ENCODE measurements at places on chromosomes 2 and 18.

DNA sequence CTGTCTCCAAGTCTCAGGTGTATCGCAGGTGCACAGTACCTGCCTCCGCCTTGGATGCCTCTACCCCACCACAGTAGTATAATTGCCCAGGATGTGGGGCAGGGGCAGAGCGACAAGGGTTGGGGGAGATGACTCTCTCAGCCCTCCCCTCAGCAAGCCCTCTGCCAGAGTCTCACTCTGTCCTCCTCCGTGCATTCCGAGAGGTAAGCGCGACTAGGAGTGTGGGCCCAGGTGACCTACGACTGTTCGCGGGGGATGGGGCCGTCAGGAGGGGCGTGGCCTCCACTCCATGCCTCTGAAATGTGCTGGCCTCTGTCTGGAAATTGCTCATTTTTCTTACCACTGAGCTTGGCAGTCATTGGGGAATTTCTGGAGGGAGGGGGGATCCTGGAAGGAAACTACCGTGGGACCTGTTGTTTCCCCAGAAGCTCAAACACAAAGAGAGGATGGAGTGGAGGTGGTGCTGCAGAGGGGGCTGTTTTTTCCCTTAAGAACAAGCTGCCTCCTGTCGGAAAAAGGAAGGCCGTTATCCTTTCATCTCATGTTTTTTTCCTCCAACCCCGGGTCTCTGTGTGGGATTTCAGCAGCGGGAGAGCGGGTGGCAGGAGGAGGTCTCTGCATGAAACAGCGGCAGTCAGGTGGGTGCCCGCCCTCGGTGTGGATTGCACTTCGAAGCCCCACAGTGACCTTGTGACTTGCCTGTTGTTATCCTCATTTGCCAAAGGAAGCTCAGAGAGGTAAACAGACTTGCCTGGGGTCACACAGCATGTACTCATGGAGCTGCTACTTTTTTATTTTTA lies 13.0 kb upstream of the RALB start:
- DNase-seq, result no peak

GRCh38 chr18:13003466-13003896 lies 12.3 kb downstream of the CEP192 start:
- DNase-seq, result no peak

DNA sequence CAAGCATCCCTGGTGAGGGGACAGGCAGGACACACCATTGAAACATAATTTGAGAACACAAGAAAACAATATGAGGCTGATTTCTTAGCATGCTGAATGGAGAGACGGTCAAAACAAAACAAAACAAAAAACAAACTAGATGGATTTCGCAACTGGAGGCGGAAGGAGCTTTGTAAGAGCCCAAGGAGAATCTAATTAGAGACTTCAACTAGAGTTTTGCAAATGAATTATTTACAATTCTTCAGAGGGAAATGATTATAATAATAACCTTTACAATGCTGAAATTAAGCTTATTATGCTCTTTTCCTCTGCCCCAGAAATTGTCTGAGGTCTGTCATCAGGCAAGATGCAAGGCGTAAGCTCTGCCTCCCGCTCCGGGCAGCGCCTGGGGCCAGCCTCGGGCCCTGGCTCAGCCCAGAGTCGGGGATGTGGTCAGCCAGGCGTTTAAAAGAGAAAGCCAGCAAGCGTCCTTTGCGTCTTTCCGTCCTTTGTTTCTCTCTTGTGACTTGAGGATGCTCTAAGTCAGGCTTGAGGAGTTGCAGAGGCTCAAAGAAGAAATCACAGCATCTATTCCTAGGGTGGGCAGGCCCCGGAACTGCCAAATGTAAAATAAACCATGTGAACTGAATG lies 139.6 kb downstream of the TWIST2 start:
- no peak for DNase-seq

DNA sequence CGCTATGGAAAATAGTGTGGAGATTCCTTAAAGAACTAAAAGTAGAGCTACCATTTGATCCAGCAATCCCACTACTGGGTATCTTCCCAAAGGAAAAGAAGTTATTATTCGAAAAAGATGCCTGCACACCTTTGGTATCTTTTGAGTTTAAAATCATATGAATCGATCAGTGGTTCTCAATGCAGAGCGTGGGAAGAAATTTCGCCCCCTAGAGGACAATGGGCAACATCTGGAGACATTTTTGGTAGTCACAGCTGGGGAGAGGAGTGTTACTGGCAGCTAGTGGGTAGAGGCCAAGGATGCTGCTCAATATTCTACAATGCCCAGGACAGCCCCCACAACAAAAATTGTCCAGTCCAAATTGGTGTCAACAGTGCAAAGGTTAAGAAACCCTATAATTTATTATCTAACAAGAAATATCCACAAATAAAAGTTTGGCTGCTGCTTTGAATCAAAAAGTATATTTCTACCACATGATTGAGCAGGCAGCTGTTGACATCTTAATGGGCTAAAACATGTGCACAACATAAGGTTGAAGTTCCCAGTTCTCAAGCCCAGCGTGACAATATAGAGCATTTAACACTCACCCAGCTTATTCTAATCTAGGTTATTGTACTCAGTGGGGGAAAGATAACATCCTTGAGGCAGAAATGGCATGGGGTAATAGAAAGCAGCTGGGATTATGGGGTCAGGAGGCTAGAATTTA lies 425.7 kb downstream of the LRATD1 start:
- no peak for DNase-seq

- DNase-seq, result no peak
Measured at GRCh38 chr2:171513719-171514160, 8.5 kb upstream of the CYBRD1 start.

DNA sequence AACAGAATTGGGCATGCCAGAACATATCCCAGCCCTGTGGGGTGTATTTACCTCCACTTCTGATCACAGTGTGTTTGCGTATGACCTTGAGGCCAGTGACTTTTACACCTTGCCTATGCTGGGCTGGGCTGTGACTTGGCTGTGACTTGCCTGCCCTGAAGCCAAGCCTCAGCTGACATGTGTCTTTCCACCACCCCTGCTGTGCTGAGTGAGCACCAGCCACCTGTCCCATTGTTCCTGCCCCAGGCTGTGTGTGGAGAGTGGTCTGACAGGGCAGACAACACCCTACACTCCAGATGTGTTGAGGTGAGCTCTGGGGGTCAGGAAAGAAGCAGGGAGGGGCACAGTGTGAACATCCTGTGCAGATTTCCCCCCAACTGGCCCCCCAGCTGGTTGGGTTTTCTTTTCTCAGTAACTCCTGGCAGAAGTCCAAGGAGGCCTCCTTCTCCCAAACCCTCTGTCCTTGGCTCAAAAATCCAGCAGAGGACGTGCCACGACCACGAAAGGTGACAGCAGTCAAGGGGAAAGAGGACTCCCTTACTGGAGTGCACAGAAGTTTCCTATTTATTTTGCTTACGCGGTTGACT lies 5.1 kb upstream of the STEAP3 start:
- DNase-seq, result peak; percentile 66

DNA sequence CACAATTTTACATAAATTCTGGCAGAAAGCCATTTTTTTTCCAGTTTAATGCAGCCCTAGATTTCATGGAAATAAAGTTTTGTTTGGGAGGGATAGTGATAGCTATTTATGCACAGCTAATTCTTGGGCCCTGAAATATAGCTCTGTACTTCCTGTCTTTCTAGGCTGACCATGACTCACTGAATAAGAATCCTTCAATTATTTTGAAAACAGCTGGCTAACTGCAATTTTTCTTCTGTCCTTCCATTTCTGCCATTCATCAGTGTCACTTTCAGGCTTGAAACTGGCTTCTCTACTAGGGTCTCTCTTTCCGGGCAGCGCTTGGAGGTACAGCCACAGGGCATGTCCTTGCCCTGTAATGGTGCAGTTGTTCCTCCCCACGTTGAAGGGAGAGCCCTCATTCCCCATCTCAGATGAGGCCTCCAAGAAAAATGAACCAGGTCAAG lies 97.1 kb upstream of the TMEM178A start:
- no peak for DNase-seq

DNA sequence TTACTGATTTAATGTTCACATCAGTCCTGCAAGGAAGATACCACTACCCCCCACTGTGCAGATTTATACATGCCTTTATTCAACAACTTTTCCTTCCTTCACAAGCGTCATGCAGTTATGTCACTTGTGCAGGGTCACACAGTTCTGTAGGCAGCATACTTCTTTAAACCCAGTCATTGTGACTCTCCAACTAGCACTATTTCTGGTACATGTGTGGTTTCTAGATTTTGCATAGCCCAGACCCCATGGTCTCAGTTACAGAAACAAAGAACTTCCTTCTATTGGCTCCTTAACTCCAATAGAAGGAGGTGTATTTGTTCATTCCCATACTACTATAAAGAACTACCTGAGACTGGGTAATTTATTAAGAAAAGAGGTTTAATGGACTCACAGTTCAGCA lies 333.1 kb downstream of the ZNF516 start:
- no peak for DNase-seq

GRCh38 chr2:58268685-58269084 lies 27.6 kb upstream of the FANCL start:
- no peak for DNase-seq

GRCh38 chr2:120502761-120503160 lies 156.8 kb downstream of the INHBB start:
- no peak for DNase-seq

DNA sequence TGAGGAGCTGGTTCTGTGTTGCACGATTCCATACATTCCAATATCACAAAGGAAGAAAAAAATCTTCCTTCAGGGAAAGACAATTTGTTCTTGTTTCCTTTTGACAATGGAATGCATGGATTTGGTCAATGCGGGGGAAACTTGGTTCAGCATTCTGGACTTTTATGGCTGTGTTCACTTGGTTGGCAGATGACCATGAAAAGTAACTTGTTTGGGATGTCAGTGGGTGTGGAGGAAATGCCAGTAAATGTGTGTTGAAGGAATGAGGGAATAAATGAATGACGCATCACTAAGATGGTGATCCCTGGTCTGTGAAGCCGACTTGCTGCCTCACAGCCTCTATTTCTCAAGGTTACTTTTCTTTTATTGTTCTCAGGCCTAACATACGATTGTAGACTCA lies 53.7 kb downstream of the THUMPD2 start:
- DNase-seq, result no peak

- DNase-seq, result no peak
Measured at GRCh38 chr2:64630752-64631151, 23.0 kb downstream of the SERTAD2 start.

DNA sequence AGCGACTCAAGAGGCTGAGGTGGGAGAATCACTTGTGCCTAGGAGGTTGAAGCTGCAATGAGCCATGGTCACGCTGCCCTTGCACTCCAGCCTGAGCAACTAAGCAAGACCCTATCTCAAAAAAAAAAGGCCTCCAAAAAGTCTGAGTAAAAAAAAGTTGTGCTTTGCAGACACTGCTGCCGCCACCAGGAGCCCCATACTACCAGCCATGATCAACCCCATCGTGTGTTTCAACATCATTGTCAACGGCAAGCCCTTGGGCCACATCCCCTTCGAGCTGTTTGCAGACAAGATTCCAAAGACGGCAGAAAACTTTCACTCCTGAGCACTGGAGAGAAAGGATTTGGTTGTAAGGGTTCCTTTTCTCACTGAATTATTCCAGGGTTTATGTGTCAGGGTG lies 137.1 kb downstream of the INO80D start:
- DNase-seq, result no peak

GRCh38 chr2:144474017-144474416 lies 45.9 kb downstream of the ZEB2 start:
- no peak for DNase-seq

DNA sequence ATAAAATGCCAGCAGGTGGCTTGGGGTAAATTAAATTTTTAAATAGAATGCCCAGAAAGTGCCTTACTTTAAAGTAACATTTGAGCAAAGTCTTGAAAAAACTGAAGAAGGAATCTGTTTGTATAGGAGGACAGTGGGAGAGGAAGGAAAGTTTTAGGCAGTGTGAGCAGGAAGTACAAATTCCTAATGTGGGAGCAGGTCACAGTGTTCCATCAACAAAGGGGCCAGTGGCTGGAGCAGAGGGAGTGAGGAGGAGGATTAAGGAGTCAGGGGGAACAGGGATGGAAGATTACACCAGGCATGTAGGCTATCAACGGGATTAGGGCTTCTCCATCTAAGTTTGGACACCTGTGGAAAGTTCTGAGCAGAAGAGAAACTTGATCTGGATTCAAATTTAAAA lies 439.2 kb upstream of the REG3G start:
- no peak for DNase-seq

- no peak for DNase-seq
Measured at GRCh38 chr2:186294248-186294888, 191.7 kb upstream of the ZC3H15 start.

DNA sequence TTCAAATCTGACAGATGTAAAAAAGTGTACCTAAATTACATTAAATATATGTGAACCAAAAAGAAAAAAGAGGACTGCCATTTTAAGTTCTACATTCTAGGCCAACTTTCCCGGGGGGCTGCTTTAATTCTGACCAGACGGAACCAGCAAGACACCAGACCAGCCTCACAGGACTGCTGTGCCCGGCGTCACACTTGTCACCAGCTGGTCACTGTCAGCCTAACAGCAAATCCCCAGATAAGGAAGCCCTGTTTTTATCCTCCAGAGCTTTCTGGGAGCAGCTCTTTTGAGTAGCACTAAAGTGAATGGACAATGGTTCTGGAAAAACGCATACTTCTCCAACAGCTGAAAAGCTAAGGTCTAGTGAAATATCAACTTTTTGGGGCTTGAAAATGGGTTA lies 35.6 kb downstream of the CYB5A start:
- no peak for DNase-seq

DNA sequence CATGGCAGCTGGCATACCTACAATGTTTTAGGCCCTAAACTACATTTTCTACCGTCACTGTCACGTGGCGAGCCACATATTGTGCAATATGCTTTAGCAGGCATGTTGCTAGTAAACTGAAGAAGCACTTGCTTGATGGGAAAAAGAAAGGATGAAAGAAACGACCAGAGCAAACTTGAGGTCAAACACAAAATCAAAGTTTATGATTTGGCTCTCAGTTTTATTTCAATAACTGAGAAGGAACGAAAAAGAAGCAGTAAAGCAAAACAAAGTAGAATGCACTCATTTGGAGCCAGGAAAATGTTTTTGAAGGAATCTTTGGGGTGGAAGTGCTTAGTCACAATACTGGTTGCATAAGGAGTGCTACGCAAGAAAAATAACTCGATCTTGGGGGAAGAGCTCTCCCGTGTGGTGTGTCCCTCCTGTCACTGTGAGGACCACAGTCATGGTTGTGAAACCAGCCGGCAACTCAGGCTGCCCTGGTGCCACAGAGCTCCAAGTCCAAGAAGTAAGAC lies 349.8 kb downstream of the RBM43 start:
- no peak for DNase-seq

DNA sequence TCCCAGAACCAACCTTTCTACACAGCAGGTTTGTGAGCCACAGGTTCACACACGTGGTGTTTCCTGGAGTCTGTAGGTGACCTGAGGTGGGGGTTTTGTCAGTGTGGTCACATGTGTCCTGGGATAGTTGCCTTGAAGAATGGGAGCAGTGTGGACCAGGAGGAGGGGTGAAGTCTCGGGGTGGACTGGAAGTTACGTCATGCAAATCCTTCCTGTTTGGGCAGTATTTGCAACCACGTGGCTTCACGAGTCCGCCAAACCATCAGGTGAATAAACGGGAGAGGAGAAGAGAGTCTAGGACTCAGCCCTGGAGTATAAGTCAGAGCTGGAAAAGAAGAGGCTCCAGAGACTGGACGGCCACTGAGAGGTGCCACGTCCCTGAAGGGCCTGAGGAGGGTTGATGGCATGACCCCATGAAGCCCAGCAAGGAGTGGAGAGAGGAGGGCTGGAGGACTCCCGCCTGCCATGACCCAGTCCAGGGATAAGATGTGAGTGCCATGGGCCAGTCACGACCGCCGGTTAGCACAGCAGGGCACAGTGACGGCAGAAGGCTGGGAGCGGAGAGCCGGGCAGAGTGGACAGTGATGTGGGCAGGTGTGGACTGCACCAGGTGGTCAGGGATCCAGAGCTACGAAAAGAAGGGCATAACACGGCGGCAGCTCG lies 16.5 kb downstream of the LPIN1 start:
- DNase-seq, result no peak
